ENCODE measurements at places on chromosomes 1 and 21.
A peak's percentile ranks its signal among the peaks of the same experiment; 100 is the strongest.

GRCh38 chr1:21234779-21235178 lies 55.5 kb downstream of the ECE1 start:
- DNase-seq, result no peak

DNA sequence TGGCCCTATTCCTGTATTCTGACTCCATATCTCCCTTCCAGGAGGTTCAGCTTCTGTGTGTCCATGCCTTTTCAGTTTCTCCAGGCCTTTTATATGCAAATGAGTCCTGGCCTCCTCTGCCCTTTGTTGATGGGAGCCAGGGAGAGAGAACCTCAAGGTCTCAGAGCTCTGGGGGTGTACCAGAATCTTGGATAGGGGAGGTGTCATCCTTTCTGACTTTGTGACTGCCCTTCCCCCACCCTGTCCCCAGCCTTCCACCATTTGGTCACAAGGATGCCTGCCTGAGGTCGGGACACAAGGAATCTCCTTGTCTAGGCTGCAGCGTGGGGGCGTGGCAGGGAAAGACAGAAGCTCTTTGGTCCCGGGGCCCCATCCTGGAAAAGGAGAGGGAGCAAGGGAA lies 18.6 kb downstream of the LURAP1 start:
- peak; percentile 84 for DNase-seq

DNA sequence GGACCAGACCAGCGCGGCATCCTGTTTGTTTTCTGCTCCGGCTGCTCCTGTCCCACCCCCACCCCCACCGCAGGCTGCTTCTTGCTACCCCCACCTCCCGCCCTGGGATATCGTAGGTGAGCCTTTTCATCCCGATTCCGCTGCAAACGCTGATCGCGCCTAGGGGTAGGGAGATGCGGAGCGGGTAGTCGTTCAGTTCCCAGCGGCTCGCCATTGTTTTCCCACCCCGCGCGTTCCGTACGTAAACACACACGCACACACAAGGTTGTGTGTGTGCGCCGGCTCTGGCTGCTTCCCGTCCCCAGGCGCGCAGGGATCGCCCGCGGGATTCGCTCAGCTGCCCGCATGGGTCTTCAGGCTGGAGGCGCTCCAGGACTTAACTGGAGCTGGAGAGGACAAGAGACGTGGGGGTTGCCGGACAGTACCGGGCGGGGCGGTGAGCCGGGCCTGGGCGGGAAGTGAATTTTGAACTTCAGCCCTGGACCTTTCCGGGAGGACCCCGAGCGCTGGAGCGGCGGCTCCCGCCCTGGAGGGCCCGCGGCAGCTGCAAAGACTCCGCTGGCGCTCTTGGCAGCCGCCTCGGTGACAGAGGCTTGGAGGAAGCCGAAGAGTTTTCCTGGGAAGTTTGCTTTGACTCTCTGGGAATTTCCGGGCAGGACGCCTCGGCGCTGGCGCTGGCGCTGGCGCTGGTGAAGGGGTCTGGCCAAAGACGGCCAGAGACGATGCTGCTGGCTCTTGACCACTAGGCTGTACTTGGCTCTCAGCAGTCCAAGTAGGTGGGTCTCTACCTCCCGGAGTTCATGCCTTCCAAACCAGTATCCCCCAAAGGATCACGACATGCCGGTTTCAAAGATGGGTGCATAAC lies 1.6 kb downstream of the SOX13 start:
- peak; percentile 46 for DNase-seq

DNA sequence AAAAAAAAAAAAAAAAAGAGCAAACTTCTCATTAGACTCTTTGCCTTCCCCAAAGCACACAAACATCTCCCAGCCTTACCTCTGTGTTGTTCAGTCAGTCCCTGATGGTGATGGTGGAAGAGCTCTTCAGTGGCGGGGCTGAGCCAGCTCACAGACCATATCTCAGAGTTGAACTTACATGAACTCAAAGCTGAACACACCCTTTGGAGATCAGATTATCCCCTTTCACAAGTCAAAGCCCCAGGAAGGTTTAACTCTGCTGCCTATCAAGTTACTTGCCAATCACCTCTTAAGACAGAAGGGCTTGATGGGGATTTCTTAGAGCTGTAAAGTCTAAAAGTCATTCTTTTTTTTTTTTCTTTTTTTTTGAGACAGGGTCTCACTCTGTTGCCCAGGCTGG lies 55.2 kb upstream of the L1TD1 start:
- no peak for DNase-seq

- no peak for DNase-seq
These were observed 182.5 kb downstream of the AKT3 start for GRCh38 chr1:243667591-243667990.

DNA sequence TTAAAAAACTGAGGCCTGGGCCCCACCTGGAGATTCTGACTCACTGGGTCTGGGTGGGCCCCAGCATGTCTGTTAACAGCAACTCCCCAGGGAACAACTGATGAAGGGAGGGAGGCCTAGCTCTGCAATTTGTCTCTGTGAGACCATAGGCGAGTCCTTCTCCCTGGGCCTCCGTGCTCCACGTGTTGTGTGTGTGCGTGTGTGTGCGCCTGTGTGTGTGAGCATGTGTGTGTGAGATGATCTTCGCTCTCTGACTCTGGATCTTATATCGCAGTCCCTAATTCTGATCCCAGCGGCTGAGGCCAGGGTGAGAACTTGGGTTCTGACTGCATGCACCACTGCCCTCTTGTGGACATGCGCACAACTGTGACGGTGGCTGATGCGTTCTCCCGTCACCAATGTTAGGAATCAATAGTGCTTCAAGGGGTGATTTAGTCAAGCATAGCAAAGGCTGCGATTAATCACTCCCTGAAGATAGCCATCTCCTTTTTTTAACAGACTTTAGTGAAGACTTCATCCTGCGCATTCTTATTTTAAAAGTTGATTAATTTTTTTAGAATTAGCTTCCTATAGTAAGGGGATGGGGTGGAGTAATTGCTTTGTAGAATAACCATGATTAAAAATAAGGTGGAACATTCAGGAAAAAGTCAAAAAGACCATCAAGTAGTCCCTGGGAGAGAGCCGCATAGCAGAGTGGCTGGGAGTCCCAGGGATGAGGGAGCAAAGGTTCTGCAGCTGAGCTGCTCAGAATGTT lies 62.4 kb upstream of the USP24 start:
- peak; percentile 53 for DNase-seq

DNA sequence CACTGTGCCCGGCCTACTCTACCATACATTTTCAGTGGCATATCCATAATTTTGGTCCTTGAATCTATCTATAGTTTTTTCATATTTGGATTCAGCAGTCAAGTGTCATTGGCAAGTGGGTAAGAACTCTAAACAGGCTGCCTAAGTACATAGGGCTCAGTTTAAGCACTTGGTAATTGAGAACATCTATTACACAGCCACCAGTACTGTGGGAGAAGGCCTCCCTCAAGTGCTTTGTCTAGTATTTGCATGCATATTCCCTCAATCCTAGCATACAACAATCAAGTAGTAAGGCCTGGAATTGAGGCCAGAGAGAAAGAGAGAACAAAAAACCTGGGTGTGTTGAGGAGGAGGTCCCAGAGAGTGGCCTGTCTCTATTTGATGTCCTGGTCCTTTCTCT lies 325.2 kb downstream of the USP25 start:
- no peak for DNase-seq

GRCh38 chr1:9384128-9384527 lies 91.4 kb downstream of the SPSB1 start:
- no peak for DNase-seq

- DNase-seq, result peak; percentile 44
These were observed 59.9 kb downstream of the DNM3 start for GRCh38 chr1:171901245-171901644.

DNA sequence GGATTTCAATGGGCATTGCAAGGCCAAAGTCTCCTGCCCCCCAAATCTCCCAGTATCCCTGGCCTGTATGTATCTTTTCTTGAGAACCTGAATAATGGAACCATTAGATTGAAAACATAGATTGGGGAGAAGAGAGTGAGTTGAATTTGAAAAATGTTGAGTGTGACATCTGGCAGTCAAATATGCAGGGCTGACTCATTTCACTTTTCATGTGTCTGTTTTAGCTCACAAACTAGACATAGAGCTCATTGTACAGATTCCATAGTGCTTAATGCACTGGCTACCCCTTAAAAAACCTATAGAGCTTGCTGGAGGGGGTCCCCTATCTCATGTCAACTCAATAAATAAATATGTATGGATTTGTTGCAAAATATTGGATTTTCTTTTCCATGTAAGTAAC lies 30.8 kb downstream of the DDR2 start:
- DNase-seq, result no peak

GRCh38 chr1:21884456-21885235 lies 52.5 kb downstream of the HSPG2 start:
- no peak for DNase-seq

GRCh38 chr1:55060133-55060999 lies 21.0 kb downstream of the PCSK9 start:
- DNase-seq, result no peak

GRCh38 chr1:19643121-19643520 lies 990 bp upstream of the NBL1 start:
- no peak for DNase-seq

GRCh38 chr1:100065969-100066227 lies 66.8 kb downstream of the SASS6 start:
- DNase-seq, result no peak

- no peak for DNase-seq
These were observed 553 bp downstream of the TTF2 start for GRCh38 chr1:117060441-117061317.

DNA sequence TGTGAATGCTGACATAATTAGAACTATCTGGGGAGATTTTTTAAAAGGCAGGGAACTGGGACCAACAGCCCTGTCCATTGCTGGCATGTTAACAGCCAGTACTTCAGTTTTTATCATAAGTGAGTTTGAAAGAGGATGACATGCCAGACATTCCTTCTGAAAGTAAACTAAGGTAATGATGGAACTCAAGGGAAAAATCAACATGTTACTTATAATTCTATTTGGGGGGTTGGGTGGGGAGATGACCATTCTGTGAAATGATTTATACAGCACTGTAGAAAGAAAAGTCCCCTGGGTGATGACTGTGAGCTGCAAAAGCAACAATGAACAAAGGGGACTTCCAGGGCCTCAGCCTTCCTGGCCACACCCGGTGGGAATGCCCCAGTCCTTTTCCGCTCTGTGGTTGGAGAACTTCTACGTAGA lies 5.4 kb upstream of the LAMC2 start:
- no peak for DNase-seq

DNA sequence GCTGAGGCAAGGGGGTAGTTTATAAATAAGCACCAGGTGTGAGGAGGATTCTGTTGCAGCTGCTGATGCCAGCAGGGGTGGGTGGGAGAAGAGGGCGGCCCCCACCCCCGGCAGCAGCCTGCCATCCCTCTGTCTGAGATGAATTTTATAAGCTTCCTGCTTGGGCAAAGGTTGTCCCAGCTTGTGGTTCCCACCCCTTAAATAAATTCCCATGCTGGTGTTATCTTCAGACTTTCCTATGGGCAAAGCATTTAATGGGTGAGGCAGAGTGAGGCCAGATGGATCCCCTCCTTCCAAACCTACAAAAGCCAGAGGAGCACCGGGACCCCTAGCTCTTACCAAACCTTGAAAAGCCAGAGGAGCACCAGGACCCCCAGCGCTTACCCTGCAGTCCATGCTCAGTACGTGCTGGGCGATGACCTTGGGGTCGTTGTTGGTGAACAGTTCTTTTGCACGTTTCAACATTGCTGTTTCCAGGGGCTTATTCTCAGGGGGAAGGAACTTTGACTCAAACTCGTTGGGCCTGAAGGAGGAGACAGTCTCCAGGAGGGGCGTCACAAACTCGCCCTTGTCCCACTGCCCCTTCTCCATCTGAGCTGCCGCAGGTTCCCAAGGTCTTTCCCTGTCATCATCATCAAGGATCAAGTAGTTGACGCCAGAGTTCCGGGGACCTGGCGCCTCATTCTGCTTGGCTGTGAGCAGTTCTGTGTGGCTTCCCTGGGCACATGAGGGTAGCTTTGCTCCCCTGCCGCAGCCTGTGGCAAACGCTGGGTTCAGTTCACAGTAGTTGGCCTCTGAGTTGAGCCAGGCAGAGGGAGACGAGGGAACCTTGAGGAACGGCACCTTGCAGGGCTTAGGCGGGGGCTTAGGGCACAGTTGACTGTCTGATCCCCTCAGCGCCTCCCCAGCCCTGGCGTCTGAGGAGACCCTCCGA lies 99.5 kb downstream of the BCAR3 start:
- no peak for DNase-seq

- DNase-seq, result no peak
These were observed 113.8 kb downstream of the RHOU start for GRCh38 chr1:228849011-228849541.

DNA sequence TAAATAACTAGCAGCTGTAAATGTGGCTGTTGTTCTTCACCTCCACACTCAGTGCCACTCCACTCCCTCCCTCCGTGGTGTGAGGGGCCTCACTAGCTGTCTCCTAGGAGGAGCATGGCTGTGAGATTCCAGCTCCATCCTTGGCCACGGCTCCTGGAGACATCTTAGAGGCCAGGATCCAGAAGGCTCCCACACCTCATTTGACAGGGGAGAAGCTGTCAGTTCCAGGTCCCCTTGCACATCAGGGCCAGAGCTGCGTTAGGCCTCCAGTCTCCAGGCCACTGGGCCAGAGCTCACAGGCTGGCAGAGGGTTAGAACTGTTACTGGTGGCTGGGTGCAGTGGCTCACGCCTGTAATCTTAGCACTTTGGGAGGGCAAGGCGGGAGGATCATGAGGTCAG lies 15.0 kb downstream of the PCSK9 start:
- no peak for DNase-seq

- DNase-seq, result no peak
These were observed 50.7 kb downstream of the SYT2 start for GRCh38 chr1:202659541-202659940.

DNA sequence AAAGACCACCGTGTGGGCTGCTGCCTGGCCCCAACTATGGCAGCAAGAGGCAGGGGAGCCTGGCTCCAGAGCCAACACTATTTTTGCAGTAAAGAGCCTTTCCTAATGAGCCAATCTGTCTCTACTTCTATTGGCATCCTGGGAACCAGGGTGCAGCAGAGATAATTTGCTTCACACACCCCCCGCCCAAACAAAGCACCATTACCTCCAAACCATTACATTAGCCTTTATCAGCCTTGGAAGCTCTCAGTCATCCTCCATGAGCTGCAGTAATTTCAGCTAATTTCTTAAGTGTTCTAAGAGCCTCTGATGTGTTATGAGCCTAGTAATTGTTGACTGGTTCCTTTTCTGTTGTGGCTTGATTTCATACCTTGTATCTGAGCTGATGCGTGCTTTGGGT lies 21.6 kb downstream of the ARMH1 start:
- no peak for DNase-seq

- DNase-seq, result no peak
These were observed 25.0 kb upstream of the SLAMF1 start for GRCh38 chr1:160671603-160672517.

GRCh38 chr1:119008483-119009311 lies 20.6 kb upstream of the TBX15 start:
- no peak for DNase-seq

DNA sequence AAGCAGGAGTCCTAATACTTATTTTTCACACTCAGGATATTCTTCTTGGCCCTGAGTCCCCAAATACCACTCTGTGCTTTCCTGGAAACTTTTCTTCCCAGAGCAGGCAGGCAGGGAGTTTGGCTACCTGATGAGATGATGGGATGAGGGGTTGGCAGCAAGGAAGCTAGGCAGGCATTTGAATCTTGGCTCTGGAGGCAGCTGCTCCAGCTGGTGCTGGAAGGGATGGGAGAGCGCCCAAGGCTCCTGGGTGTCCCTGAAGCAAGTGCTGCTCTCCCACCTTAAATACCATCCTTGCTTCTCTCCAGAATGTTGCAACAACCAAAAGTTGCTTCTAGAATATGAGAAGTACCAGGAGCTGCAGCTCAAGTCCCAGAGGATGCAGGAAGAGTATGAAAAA lies 48.0 kb upstream of the TMEM125 start:
- DNase-seq, result no peak

Data from hippocampal formation (tissue), 2 donors.